Esophagus squamous epithelium (tissue), 5 donors: ENCODE measurements at places on chromosomes 12 and 14.

GRCh38 chr14:50953502-50953901, 9.2 kb upstream of the PYGL start:
- no peak for DNase-seq

DNA sequence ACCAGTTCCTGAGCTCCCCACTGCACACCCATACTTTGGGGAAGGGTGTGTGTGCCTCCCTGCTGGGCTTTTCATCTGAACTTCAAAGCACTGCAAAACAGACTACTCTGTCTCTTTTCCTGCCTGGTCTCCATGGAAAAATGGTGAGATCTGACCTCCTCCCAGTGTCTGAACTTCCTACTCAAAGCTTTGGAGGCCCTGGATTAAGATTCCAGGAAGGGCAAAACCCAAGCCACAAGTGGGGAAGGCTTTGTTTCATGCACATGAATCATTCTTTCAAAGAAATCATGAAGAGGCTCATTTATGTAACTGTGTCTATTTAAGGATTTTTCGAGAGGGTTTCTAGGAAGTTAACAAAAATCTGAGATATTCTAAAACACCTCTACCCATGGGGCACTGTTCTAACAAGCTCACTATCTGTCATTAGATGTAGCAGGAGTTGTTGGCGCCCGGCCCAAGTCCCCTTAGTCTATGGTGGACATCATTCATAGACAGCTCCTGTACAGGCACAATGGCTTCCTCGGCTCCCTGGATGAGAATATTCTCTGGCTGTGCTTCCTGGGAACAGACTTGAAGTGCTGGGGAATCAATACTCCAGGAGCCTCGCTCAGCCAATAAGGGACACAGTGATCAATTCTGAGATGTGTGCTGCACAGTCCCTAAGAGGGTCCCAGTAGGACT, 224.0 kb downstream of the KTN1 start:
- no peak for DNase-seq

- no peak for DNase-seq
Measured at GRCh38 chr14:99137913-99138571, 134.0 kb downstream of the BCL11B start.

DNA sequence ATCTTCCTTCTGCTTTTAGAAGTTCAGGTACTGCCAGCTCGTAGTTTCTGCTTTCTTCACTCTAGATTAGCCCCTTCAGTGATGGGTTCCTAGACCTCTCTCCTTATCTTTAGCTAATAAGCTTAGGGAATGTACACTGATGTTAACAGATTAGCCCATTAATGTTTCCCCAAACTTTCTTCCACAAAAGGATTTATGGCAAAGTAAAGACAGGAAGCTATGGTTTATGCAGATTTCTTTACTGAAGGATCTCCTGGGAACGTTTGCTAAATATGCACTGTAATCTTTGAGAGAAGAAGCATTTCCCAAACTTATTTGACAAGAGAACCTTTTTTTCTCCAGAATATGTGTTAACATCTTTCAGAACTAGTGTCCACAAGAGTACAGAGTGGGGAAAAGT, 4.2 kb downstream of the SOCS4 start:
- no peak for DNase-seq

DNA sequence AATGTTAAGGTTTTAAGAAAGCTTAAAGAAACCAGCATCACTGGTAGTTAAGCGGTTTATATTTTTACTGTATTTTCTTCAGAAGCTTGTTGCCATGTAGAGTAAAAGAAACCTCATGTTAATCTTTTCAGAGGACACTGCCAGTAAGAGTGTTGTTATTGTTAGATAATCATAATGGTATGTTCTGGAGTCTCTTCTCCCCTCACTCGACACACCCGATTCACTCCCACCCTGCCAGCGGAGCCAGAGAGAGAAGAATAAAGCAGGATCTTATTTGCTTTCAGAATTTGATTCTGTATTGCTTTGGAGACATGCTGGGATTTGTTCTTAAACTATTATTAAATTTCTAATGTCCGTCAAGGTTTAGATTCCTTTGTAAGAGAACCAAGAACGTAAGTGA, 113.7 kb downstream of the SAMD4A start:
- no peak for DNase-seq

DNA sequence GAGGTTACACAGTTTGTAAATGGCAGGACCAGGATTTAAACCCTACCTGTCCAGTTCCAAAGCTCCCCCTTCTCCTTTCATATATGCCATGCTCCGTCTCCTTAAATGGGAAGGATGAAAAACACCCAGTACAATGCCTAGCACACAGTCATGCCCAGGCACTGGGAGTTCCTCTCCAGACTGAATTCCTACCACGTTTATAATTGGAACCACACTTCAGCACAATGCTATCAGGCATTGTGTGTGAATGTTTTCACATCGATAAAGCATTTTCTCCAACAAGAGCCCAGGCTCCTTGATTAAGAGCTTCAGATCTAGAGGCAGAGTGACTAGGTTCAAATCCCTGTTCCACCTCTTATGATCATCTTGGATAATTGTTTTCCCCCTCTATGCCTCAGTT, 2.7 kb upstream of the NUAK1 start:
- no peak for DNase-seq

DNA sequence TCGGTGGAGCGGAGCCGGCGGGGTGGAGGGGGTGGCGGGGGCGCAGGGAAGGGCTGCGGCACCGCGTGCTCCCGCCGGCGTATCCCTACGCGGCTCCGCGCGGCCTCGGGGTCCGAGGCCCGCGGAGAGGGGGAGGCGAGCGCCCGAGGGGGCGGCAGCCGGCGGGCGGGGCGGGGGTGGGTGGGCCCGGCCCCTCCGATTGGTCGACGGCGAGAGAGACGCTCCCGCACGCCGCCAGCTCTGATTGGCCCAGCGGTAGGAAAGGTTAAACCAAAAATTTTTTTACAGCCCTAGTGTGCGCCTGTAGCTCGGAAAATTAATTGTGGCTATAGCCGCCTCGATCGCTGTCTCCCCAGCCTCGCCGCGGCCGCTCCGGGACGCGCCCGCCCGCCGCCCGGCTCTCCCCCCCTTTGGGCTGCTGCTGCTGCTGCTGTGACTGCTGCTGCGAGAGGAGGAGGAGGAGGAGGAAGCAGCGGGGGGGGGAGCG, at the start of gene FOXG1:
Gene FOXG1, plus strand, starts transcription at position 319 of the 487 bp plus-strand sequence. CDS start 493 bp downstream, outside the sequence.
- DNase-seq: no peak

DNA sequence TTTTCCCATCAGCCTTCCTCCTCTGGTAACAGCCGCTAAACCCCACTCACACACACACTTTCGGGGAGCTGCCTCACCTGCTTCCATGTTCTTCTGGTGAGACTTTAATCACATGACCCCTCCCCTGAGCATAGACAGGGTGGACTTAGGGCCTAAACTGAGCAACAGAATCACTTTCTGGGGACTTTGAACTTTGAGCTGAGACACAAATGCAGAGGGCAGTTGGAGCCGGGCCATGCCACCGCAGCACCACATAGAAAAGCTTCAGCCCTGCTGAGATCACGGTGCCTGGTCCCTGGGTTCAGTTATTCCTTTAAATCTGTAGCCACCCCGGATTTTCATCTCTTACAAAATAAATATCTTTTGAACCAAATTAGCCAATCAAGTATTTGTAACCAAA, 18.4 kb upstream of the MAP3K9 start:
- no peak for DNase-seq

DNA sequence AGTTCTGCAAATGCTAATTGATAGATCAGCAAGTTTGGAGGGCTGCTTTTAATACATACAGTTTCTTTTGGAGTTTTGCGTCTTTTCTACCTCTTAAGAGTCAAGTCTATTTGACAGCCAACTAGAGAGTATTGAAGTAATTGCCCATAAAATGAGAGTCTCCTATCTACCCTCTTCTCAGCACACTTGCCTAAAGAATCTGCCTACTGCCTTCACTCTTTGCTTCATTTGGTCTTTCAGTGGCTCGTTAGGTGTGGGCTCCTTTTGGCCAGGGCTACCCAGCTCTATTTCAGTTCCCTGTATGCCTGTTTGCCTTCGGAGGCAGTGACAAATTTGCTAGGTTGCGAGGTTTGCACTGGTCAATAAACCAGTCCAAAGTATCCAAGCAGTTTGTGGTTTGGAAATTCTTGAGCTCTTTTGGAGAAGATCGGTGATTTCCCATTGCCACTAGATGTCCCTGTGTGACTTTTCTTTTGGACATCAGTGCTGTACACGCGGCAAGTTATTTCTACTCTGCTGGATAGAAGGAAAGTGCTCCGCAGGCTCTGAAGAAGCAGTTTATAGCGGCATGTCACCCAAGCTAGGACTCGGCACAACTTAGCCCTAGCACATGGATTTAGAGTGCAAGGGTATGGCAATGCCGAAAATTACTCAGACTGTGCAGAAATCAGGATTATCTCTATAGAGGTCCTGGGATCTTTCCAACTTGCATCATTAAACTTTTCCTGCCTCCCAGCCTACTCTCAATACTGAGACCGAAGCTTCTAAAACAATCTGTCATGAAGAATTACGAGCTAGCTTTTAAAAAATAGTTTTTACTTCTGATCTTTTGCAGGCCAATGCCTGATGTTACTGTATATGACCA, 38.6 kb downstream of the MGST1 start:
- DNase-seq: no peak

DNA sequence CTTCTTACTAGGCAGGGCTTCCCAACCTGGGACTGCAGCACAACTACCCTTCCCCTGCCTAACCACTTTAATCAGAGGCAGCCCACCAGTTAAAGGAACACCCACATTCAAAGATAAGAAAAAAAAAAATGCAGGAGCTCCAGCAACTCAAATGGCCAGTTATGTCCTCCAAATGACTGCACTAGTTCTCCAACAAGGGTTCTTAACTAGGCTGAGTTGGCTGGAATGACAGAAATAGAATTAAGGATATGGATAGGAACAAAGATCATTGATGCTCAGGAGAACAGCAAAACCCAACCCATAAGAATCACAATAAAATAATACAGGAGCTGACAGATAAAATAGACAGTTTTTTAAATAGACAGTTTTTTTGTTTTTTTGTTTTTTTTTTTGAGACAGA, 154.2 kb downstream of the PLCZ1 start:
- no peak for DNase-seq

DNA sequence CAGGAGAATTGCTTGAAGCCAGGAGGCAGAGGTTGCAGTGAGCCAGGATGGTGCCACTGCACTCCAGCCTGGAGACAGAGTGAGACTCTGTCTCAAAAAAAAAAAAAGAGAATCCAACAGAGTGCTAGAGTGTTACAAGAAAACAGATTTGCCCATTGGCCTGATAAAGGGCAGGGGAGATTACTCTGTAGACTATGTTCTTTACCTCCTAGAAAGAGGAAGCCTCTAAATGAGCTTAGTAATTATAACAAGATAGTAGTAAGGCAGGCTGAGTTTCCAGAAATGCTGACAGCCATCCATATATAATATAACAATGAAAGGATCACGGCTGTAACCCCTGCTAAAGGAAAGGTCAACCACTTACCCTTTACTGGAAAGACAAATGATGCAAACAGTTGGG, 24.4 kb downstream of the AK7 start:
- DNase-seq: no peak

GRCh38 chr14:96852823-96853422, 55.7 kb downstream of the VRK1 start:
- DNase-seq: no peak

DNA sequence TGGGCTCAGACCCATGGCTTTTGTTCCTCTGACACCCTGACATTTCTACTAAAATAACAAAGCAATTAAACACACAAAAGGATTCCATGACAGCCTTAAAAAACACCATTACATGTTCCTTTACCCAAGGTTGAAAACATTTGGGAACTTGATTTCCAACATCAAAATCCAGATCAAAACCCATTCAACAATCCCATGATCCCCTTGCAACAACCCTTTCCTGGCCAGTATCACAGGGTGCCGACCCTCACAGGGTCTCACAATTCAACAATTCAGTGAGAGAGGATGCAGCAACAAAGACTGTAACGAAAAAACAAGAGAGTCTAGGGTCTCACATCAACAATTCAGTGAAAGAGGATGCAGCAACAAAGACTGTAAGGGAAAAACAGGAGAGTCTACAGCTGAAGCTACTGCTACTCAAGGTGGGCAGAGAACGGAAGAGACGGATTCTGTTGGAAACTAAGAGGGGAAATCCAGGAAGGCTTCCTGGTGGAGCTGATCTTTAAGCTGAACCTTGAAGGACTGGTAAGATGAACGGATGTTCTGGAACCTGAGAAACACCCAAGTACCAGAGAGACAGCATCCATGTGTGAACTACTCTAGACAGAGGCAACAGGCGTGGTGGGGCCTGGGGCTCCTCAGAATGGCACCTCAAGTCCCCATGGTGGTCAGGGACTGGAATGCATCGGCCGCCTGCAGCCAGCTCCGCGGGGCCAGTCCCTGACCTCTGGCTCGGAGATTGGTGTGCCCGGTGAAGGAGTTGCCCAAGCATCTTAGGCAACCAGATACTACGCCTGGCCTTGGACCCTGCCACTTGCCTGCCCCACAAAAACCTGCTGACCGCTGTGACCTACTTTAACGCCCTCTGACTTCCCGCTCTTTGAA, 22.7 kb upstream of the ZFP36L1 start:
- no peak for DNase-seq

GRCh38 chr14:104698688-104699425, 9.4 kb downstream of the INF2 start:
- DNase-seq: no peak

- no peak for DNase-seq
Measured at GRCh38 chr12:67034110-67034879, 234.9 kb upstream of the CAND1 start.
